ENCODE measurements at places on chromosomes 13 and 19.

- peak; percentile 60 for DNase-seq
These were observed 7.6 kb downstream of the CAPN12 start for GRCh38 chr19:38736413-38737280.

GRCh38 chr13:48160606-48161278 lies 65.8 kb upstream of the MED4 start:
- DNase-seq: peak; percentile 90

DNA sequence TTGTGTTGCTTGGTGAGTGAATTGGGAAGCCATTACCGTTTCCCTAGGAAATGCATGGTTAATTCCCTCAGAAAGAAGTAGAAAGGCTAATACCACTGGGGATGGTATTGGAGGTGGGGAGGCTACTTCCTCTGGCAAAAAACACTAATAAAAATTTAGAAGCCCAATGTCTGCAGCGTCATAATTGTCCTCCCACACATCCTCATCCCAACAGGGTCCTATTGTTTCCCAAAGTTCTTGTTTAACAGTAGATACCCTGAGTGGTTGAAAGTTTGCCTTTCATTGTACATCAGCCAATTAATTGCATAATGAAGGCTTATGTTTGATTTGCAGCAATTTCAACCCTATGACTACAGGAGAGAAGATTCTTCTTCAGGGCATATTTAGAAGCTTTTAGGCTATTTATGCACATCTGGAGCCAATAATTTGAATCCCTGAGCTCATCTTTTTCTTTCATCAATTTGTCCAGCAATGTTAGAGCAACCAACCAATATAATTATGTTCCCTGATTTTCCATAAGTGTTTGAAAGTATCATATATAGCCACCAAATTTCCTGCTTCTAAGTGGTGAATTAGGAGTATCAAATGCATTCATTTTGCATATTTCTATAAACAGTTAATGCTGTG lies 491.0 kb downstream of the SLITRK5 start:
- no peak for DNase-seq

DNA sequence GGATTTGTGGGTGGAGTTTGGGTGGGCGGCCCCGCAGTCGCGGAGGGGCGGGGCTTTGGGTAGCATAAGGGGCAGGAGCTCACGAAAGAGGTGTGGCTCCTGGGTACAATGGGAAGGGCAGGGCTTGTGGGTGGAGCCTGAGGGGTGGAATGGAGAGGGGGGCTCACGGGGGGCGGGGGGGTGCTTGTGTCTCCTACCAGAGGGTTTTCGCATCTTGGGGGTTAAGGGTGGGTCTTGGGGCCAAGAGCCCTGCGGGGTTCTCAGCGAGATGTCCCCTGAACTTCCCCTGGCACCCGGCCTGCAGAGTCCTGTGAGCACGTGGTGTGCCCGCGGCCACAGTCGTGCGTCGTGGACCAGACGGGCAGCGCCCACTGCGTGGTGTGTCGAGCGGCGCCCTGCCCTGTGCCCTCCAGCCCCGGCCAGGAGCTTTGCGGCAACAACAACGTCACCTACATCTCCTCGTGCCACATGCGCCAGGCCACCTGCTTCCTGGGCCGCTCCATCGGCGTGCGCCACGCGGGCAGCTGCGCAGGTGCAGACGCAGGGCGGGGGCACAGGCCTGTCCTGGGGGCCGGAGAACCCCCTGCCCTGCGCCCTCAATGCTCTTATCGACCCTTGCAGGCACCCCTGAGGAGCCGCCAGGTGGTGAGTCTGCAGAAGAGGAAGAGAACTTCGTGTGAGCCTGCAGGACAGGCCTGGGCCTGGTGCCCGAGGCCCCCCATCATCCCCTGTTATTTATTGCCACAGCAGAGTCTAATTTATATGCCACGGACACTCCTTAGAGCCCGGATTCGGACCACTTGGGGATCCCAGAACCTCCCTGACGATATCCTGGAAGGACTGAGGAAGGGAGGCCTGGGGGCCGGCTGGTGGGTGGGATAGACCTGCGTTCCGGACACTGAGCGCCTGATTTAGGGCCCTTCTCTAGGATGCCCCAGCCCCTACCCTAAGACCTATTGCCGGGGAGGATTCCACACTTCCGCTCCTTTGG lies 5.1 kb downstream of the FSTL3 start:
- DNase-seq: no peak

GRCh38 chr19:30857966-30858490 lies 485.8 kb downstream of the ZNF536 start:
- DNase-seq: no peak
